HT-29 (cell line): ENCODE measurements at places on chromosomes 7 and 10. TPM values are rescaled to one million over a fixed set of nuclear protein-coding genes. Genes with fewer than 3 reads are reported as not detected.

ADARB2 gene
- not detected in 2 replicates for total RNA-seq

PHTF2 gene
- total RNA-seq = 13.3 and 13.8 TPM in 2 replicates

GRCh38 chr10:71814922-71815411, 36.1 kb downstream of the PSAP start:
- DNase-seq = no peak

HGF gene
- not detected in 2 replicates for total RNA-seq

- DNase-seq = no peak
These were observed 45.3 kb upstream of the ZNF800 start for GRCh38 chr7:127437837-127438236.

DNA sequence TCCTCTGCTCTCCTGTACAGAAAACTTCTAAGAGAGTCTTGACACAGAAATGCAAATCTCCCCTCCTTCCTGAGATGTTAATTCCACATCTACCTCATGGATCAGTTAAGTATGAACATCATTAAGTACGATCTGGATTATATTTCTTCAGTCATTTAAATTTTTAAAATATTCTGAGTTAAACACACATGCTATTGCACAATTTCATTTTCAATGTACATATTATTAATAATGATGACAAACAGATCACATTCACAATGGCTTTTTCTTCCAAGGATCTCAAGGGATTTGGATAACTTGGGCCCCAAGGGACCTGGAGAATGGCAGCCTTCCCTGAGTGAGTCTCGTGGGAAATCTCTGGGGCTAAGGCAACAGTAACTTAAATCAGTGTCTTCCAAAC, 16.2 kb downstream of the BEND7 start:
- DNase-seq = no peak

- peak; percentile 10 for DNase-seq
These were observed 10.8 kb downstream of the TMEM120A start for GRCh38 chr7:75983471-75984129.

TDRD1 gene
- not detected in 2 replicates for total RNA-seq

DNA sequence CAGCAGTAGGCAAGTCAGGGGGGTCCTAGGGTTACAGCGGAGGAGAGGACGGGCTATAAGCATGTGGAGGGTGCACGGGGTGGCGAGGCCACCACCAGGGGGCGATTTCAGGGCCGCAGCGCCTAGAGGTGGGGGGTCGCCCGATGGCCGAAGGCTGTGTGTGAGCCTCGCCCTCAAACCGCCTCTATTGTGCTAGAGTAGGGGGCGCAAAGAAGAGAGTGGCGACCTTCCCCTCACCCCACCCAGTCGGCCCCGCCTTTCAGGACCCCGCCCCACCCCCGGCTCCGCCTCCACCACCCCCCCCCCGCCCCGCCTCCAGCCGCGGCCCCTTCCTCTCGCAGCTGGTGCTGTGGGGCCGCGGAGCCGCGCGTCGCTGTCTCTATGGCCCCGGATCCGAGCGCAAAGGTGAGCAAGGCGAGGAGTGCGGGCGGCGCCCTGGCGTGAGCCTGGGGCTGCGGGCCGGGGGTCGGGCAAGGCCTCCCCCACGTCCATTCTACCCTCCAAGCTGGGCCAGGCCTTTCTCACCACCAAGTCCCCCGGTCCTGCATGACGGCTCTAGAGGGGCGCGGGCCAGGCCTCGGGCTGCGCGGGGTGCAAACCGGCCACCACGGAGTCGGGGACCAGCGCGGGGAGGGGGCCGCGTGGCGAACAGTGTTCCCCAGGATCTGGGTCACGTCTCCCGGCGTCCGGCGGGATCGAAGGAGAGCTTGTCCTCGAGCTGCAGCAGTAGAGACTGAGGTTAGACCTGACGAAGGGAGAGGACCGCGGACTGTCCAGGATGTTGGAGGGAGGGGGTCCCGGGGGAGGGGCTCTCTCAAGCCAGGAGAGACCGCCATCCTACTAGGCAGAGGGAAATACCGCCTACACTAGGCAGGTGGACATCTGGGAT, at the start of gene SEMA4G:
Gene SEMA4G (plus strand): TSS at position 318 of the 889 bp plus-strand sequence. CDS start 3,409 bp downstream, outside the sequence.
- peak; percentile 72 for DNase-seq

- DNase-seq = no peak
These were observed 13.0 kb downstream of the POLL start for GRCh38 chr10:101575091-101575490.

DNA sequence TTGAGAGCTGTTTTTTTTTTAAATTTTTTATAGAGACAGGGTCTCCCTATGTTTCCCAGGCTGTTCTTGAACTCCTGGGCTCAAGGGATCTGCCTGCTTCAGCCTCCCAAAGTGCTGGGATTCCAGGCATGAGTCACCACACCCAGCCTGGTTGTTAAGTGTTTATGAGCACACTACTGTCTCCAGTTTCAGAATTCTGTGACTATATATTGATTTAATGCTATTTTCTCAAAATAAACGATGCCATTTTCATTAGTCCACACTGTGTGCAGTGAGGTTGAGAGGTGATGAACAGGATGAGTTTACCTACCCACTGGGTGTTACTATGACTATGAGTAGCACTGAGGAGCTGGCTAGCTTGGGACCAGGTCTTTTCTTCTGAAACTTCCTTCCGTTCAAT, 110.9 kb upstream of the FAM180A start:
- DNase-seq = no peak

DNA sequence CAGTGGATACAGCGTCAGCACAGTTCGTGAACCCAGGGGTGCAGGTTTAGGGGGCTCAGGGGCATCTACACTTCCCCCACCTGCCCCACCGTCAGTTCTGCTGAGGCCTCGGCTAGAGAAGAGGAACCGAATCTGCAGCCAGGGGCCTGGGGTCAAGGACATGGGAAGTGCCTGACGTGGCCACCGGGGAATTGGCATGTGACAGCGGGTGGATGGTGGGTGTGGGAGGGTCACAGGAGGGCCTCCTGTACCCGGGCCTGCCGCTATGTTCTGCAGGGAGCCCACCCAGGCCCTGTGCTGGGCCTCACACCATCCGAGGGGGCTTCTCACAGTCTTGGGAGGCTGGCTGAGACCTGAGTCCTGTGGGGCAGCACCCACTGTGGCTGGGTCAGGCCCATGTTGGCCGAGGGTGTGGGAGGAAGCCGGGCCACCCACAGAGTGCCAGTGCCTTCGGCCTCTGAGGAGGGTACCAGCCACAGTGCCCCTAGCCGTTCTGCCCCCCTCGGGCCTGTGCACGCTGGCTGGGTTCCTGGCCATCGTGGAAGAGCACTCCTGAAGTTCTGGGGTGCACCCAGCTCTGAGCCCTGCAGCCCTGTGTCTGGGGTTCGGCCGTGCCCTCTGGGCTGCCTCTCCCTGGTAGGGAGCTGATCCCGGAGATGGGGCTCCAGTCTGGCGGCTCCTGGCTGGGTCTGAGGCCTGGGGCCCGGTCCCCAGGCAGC, 5.9 kb downstream of the TTYH3 start:
- no peak for DNase-seq

DNA sequence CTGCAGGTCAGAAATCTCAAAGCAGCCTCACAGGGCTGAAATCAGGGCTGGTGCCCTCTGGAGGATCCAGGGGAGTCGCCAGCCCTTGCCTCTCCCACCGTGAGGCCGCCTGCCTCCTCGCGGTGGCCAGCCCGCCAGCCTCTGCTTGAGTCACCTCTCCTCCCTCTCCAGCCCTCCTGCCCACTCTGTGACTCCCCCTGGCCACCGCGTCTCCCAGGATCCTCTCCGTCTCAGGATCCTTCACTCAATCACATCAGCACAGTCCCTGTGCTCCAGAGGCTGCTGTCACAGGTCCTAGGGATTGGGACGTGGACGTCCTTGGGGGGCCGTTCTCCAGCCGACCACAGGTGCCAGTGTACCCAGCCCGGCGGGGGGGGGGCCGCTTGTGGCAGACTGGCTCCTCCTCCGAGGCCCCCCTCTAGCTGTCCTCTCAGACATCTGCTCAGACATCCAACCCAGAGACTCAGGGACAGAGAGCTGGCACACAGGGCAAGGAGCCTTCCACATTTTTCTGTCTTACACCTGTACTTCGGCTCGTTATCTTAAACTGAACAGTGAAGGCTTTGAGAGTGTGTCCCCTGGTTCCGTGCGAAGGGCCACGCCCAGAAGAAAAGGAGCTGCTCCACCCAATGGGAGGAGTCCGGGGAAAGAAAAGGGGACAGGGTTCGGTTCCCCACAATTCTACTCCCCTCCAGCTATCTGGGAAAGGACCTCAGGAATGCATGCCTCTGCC, 9.4 kb upstream of the PPP2R2D start:
- DNase-seq = peak; percentile 53

CFAP46 gene
- not detected in 2 replicates for total RNA-seq

DNA sequence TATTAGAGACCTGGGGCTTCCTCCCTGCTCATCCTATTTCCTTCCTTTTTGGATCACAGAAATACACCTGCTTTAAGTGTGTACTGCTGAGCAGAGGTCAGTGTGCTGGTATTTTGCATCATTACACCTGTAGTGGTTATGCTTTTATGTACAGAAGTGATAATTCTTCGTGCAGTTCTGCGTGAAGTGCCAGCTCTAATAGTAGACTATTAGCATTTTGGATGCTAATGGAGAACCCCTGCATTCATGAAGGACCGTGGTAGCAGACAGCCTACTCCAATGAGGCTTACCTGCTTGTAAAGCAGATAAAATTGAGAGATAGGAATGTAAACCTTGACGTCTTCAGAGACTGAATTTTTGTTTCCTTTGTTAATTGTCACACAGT, 114.3 kb downstream of the CDK14 start:
- no peak for DNase-seq

GRCh38 chr7:13414181-13414580, 575.3 kb downstream of the ETV1 start:
- no peak for DNase-seq

- no peak for DNase-seq
These were observed 899.1 kb upstream of the ZWINT start for GRCh38 chr10:57260175-57260574.

GRK5 gene
- 4.6 and 7.1 TPM in 2 replicates for total RNA-seq

GRCh38 chr7:132270517-132270916, 305.8 kb downstream of the PLXNA4 start:
- DNase-seq = peak; percentile 30

RASA4B gene
- 7.4 and 13.9 TPM in 2 replicates for total RNA-seq

DNA sequence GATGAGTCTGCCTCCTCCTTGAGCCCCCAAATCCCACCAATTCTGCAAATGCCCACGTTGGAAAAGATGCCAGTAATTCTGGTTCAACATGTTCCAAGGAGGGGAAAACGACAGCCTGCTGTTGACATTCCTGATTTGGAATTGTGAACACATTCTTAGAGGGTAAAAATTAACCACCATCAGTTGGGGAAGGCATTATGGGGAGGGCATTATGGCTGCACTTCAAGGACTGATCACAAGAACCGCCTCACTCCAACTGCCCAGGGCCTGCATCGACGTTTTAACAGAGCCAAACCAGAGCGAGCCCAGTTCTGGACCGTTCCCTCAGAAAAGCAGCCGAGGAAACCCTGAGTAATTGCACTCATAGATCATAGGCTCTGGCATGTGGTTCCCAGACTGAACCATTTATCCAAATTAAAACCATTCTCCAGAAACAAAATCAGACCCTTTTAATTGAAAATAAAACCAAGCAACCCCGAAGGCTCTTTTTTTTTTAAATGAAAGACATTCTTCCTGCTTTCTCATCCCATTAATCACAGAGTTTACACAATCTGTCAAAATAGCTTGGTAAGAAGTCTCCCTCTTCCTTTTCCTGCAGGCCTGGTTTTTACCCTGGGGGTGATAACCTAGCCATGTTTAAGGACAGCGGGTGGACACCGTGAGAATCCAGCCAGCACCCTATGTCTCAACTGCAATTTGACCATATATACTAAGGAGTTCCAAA, 8.0 kb downstream of the TNS3 start:
- DNase-seq = peak; percentile 64

DNA sequence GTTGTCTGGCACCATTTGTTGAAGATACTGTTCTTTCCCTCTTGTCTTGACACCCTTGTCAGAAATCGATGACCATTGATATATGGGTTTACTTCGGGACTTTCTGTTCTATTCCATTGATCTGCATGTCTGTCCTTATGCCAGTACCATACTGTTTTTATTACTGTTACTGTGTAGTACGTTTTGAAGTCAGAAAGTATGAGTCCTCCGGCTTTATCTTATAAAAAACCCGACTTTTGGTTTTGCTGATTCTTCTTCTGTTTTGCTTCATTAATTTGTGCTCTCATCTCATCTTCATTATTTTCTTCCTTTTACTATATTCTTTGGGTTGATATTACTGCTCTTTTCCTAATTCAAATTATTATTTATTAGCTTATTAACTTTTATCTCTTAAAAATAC, 52.4 kb downstream of the MAPK8 start:
- DNase-seq = no peak

GRCh38 chr10:3484306-3485056, 300.5 kb downstream of the KLF6 start:
- no peak for DNase-seq

DNA sequence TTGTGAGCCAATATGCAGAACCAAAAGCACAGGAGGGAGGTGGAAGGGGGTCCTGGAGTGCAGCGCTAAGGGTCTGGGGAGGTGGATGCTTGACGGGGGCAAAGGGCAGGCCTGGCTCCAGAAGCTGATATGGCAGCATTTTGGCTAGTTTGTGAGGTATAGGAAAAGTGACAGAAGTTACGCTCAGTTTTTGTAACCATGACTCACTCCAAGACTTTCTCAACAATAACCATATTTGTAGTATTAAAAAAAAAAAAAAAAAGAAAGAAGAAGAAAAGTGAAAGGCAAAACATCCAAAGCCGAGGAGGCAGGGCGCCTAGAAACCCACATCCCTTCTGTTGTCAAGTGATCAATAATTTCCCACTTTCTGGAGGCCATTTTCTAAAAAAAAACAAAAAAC, 92.3 kb downstream of the RNF216 start:
- no peak for DNase-seq

CASTOR2 gene
- total RNA-seq = 5.3 and 12.0 TPM in 2 replicates

GRCh38 chr10:63273577-63273976, 140.4 kb downstream of the NRBF2 start:
- peak; percentile 27 for DNase-seq

COBL gene
- 7.6 and 8.6 TPM in 2 replicates for total RNA-seq

GRCh38 chr7:25522727-25523126, 294.4 kb upstream of the NPVF start:
- DNase-seq = no peak

- DNase-seq = no peak
These were observed 44.4 kb downstream of the AMZ1 start for GRCh38 chr7:2732388-2732787.

MLXIPL gene
- 0.53 and 5.1 TPM in 2 replicates for total RNA-seq

DNA sequence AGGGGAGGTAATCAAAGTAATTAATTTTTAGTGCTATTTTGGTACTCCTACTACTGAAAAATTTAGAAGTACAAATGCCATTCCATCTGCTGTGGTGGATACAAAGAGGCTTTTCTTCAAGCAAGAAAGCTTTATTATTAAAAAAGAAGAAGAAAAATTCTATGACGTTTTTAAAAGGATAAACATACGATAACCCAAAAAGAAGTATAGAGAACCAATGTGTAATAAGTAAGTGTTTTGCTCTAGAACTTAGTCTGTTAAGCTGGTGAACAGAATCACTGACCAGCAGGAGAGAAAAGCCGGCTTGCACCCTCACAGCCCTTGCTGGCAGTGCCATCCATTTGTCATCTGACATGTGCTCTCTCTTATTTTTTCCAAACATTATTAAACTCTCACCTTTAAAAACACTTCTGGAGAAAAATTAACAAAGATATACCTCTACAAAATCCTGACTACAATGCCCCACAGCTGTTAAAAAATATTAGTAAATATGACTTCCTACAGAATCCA, 81.5 kb downstream of the SRPK2 start:
- no peak for DNase-seq

PTF1A gene
- total RNA-seq = not detected in 2 replicates
